Mucosa of gallbladder (tissue), 1 donor: ENCODE measurements at places on chromosomes 4 and X.

DNA sequence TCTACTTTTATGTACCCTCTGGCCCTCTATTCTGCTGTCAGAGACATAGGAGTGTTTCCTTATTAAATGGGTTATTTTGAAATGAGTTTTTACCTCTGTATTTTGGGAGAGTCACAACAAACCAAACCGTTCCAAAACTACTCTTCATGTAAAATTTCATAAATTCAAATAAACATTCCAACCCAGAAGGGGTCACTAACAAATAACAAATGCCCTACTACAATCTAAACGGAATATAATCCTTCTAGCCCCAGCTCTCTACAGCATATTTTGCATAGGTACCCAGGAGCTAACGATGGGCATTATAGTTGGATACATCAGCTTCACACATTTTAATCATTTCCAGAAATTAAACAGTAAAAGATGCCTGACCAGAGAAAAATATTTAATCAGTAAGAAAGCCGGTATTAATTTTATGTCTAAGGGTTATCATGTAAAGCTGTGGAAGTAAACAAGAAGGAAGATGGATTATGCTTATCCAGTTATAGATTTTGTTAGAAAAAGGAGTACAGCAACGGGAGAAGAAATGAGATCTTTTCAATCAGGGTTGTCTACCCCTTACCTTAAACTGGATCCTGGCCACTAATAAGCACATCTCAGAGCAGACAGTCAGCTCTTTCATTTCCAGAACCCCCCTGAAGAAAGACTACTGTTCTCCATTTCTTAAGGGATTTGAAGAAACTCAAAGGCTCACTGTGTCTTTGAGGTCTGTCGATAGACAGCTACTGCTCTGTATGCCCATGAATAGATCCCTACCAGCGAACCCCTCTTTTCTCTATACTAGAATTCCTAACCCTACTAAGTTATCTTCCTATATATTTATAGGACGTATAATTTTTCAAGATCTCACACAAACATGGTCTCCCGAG lies 1.2 kb downstream of the UGDH start:
- DNase-seq = no peak

DNA sequence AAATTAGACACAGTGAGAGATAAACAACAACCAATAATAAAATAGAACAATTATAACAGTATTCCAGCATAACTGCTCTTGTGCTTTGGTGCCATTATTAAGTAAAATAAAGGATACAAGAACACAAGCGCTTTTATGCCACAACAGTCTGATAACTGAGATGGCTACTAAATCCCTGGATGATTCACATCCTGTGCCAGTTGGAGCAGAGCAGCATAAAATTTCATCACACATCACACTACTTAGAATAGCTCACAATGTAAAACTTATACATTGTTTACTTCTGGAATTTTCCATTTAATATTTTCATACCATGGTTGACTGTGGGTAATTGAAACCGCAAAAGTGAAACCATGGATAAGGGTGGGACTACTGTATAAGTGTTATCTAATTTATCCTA lies 399.9 kb upstream of the CNKSR2 start:
- DNase-seq = no peak

DNA sequence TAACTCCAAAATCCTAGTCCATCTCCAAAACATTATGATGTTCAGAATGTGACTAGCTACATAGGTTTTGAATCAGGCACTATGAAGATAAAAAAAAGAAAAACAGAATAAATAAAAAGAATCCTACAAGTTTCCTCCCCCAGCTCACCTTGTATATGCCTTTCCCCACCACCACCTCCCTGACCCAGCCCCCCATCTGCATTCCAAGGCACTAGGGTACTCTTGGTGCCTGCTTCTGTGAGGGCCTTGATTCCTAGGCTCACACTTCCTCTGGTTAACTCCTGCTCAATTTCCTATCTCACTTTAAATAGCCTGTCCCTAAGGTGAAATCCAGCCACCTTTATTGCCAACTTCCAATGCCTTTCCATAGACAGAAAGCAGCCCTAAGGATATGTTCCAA lies 178.7 kb upstream of the ATOH1 start:
- no peak for DNase-seq

DNA sequence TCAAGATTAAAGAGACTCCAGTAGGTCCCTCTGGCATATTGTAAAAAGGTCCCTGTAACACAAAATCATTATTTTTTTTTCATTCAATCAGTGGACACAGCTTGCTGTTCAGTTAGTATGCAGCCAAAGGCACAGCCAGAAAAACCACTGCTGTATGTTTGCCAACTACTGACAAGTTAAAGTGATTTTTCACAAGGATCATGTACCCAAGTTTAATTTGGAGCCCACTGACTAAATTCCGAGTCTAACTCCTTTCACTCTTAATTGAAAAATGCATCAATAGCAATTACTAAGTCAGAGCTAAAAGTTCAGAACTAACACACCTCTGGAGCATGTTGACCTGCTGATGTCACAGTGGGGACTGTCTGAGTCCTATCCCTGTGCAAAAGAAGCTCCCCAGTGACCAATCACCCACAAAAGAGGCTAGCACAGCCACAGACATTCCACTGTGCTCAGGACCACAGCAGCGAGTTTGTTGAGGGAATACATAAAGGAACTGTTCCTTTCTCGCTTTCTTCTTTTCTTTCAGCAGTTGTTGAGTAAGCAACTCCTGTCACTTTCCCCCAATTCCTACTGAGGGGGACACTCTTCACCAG lies 60.4 kb downstream of the STX18 start:
- no peak for DNase-seq

DNA sequence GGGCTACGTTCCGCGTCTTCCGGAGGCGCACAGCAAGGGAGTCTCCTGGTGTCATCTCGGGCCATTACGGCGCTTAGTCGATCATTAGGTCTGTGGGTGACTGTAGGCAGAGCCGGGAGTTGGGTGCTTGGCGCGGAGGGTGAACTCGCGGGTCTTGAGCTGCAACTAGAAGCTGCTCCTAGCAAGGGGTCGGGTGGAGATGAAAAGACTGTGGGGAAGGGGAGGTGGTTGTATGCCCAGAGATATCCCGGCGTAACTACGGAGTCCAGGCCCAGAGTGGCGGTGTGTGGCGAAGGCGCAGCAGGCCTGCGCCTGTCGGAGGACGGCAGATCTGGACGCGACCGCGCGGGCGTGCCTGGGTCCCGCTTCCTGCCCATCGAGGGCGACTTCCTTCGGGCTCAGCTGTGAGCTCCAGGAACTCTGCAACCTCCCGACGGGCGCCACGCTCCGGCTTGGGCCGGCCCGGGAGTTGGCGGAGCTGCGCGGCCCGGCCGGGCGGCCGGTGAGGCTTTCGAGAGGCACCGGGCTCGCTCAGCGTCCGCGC lies 2.7 kb upstream of the NKX3-2 start:
- no peak for DNase-seq

DNA sequence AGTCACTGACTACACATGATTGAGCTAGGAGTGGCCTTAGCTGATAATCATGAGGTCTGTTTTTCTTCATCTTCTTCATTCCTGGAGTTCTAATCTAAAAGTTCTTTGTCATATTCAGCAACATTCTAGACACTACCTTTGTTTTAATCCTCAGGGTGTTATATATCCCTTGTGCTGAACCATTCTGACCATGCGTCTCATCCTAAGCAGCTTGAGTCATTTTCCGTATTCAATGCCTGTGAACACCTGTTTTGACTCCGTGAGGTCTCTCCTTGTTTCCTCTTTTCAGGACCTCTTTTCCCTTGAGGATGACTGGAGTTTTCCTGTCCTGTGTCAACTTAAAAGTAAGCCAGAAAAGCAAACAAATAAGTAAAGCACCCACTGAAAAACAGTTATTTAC lies 597.9 kb downstream of the GBA3 start:
- no peak for DNase-seq
